ENCODE measurements at places on chromosomes 6 and 20.

GRCh38 chr20:58889798-58890517 is 37.4 kb downstream of the GNAS start:
- no peak for DNase-seq

DNA sequence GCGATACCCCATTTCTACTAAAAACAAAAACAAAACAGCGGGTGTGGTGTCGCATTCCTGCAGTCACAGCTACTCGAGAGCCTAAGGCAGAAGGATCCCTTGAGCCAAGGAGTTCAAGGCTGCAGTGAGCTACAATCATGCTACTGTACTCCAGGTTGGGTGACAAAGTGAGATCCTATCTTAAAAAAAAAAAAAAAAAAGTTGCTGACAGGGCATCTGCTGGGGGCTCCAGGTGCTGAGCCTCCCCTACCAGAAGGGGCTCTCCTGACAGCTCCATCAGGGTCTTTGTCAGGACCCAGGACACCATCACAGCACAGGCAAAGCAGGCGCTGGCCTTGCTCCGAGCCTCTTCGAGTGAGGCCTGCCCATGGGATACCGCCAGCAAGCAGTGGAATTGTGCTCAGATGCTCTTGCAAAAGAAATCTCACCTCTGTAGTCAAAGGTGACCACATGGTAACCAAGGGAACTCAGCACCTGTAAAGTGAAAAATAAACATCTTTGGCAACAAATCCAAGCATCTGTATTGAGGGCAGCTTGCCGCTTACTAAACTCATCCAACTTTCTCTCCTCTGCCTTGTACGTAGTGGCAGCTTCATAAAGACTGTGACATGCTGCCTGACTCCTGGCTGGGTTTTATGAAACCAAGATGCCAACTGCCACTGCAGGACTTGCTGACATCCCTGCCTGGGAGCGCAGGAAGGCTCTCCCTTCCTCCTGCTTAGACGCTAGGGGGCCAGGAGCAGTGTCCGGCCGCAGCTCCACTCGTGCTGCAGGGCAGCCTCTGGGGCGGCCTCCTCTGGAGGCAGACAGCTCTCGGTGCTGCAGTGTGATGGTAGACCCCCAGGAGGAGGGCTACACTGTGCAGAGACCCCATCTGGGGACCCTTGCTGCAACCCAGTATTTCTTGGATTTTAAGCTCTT is 66.9 kb downstream of the PYGB start:
- no peak for DNase-seq

GRCh38 chr6:128098000-128098581 is 197.2 kb upstream of the THEMIS start:
- peak; percentile 6 for DNase-seq

GRCh38 chr6:24972311-24972958 is 36.7 kb upstream of the RIPOR2 start:
- peak; percentile 2 for DNase-seq

GRCh38 chr6:123811378-123811777 is 7.7 kb downstream of the NKAIN2 start:
- DNase-seq = no peak

DNA sequence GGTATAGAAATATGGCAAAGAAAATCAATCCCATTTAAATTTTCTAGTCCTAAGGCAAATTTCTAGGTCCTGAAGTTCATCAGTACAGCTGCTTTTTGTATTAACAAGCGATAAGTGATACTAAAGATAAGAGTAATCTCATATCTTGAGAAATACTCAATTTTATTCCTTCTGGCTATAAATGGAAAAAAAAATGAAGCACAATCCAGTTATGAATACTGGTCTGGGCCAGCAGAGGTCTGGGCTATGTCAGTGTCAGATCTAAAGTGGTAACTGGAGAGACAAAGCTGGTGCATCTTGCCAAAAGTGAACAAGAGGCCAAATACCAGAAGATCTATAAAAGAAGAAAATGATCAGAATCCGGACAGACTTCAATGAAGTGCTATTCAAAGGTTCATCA is 126.4 kb downstream of the FUT9 start:
- no peak for DNase-seq

DNA sequence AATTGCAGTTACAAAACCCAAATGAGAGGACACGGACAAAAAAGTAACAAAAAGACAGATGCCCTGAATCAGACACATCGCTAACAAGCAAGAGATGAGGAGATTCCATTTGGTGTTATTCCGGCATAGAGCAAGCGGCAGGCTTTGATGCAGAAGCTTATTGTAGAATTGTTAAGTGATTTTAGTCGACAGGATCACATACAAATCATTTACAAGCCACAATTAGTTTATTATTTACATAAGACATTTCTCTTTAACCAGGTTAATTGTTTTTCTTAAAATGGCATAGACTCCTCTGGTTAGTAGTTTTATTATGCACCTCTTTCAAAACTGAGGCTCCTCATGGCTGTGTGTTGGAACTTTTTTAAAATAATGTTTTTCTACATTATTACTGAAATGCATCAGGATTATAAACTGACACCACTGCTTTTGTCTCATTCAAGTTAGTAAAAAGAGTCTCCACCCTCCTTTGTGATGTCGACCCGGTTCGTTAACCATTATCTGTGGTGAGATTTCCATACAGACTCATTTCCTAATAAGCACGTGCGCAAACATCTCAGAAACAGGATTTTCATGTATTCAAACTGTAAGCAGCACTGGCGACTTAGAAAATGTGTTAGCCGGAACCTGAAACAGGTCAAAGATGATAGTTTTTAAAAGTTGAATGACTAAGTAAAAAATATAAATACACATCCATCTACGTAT is 119.8 kb downstream of the COL12A1 start:
- no peak for DNase-seq

DNA sequence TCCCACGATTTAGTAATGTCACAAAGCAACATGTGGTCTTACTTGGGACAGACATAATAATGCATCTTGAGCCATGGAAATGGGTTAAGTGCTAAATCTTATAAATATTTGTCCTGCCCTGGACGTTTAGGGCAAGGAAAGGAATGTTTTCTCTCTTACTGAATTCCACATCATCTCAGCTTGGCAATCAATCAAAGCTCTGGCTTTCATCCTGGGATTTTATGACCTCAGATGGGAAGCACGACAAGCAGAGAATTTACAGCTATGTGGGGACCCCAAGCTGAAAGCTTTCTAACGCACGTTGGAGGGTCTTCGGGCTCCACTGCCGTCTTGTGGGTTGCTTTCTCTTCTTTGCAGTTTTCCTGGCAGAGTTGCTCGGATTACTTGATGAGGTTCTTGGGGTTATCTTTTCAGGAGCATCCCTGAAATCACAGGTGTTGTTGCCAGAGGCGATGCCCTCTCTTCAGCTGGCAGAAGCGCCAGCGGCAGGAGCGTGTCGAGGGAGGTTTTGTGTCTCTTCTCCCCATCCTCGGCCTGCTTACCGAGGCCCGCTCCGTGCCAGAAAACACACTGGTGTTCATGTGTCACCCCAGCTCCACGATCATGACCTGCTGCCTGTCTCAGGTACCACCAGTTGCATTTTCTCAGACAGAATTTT is 73.4 kb upstream of the FRMD1 start:
- DNase-seq = no peak

- no peak for DNase-seq
Measured at GRCh38 chr6:40517654-40518053, 69.5 kb downstream of the LRFN2 start.

- no peak for DNase-seq
Measured at GRCh38 chr6:71406865-71407860, 118.6 kb downstream of the OGFRL1 start.

DNA sequence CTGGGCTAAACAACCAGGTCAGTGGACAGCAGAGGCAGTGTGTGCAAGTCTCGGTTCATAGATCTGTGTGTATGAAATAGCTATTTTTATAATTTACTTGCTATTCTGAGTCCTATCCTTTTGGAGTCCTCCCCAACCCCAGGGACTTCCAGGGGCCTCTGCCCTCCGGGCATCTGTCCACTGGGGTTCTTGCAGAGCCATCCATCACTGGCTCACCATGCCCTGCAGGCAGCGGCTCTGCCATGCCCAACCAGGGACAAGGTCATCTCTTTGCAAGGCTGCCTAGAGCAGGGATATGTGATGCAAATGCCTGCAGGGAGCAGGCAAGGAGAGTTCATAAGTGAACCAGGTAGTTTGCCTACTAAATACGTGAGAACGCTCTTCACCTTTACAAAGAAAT is 10.5 kb upstream of the BEND3 start:
- DNase-seq = no peak

DNA sequence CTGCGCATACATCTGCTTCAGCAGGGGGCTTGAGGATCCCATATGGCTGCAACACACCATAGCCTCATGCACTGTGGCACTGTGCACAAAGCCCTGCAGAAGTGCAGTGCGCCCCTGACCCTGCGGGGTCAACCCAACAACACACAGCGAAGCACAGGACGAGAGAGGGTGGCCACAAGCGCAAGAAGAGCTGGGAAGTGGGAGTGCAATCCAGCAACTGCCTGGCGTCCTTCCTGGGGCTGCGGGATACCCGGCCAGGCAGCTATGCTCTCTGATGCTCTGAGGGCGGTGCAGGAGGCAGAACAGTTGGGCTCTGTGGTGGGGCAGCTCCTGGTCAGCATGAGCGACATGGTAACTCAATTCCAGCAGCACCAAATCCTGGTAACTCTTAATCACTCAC is 5.6 kb upstream of the ACSS1 start:
- no peak for DNase-seq

DNA sequence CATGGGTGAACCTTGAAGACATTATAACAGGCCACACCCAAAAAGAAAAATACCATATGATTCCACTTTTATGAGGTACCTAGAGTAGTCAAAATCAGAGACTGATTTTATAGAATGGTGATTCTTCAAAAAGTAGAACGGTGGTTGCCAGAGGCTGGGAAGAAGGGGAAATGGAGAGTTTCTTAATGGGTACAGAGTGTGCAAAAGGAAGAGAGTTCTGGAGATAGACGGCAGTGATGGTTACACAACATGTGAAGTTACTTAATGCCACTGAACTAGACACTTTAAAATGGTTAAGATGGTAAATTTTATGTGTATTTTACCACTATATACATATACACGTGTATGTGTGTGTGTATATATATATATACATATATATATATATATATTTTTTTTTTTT is 80.8 kb downstream of the PRND start:
- no peak for DNase-seq

DNA sequence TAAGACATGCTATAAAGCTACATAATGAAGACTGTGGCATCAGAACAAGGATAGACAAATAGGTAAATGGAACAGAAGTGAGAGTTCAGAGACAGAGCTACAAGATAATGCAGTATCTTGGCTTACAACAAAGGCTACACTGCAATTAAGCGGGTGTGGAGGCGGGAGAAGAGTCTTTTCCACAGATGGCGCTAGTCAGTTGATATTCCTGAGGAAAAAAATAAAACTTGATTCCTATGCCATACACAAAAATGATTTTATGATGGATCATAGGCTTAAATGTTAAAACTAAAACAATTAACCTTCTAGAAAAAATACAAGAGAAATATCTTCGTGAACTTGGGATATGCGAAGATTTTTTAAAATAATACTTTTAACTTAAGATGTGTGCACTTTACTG is 31.0 kb downstream of the RIN2 start:
- DNase-seq = no peak

DNA sequence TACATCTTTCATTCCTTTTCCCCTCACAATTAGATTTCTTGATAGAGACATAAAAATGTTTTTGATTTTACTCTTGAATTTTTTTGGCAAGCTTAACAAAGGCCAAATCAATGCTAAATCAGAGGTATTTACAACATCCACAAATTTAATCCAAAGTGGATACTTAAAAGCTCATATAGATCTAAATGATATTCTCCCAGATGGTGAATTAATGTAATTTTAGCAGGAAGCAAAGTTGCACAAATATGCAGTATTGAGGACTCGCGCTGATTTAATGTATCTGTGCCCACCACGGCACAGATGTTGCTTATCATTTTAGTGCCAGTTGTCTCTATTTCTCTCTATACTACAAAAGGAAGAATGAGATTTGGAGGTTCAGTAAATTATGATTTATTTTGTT is 167.4 kb downstream of the COL19A1 start:
- DNase-seq = peak; percentile 10

DNA sequence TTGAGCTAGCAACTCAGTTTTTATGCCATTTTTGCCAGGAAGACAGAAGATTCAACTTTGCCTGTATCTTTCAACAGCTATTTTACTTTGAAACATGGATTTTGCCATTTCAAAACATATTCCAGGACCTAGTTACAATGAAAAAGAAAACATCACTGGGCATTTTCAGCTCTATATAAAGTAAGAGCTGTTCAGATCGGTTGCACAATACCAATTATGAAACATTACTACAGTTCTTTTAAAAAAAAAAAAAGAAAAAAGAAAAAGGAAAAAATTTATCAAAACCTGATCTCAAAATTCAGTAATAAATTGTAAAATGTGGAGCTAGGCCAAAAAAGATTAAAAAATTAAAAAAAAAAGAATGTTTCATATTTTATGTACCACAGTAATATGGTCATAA is 15.6 kb downstream of the BCLAF1 start:
- no peak for DNase-seq

- no peak for DNase-seq
Measured at GRCh38 chr20:38262931-38263330, 2.4 kb upstream of the KIAA1755 start.

- DNase-seq = peak; percentile 29
Measured at GRCh38 chr6:3022765-3023662, 23.3 kb downstream of the NQO2 start.

- no peak for DNase-seq
Measured at GRCh38 chr6:142321451-142321850, 19.6 kb downstream of the ADGRG6 start.
